ENCODE measurements at places on chromosomes 1 and 21.

DNA sequence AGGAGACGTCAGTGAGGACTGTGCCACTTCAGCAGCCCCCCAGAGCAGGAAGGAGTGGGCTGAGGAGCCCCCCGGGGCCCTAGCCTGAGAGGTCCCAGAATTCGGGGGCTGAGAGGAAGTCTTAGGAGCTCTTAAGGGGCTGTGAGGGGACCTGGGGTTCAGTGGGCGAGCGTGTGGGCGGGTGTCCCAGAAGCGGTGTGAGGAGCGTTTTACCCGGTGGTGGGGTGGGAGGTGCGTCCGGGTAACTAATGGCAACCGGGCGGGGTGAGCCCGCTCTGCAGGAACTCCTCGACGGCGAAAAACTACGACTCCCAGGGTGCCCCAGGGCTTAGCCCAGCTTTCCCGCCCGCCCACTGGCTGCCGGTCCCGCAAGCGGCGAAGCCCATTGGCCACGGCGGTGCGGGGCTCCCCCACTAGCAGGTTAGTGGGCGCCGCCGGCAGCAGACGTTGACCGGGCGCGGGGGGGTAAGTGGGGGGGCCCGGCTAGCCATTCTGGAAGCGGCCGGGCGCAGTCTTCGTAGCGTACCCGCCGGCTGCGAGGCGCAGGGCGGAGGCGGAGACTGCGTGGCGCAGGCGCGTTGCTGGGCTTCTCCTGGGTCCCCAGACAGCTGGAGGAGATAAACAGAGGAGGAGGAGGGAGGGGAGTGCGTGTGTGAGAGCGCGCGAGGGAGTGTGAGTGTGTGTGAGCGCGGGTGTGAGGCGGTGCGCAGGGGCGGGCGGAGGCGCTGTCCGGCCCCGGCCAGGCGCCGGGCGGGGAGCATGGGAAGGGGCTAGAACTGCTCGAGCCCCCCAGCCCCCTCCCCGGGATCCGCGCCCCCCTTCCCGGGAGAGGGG is at the start of gene WDTC1:
Gene WDTC1, plus strand, starts transcription at position 584 of the 834 bp plus-strand sequence. CDS start 26,423 bp downstream, outside the sequence.
- peak; percentile 98 for DNase-seq

DNA sequence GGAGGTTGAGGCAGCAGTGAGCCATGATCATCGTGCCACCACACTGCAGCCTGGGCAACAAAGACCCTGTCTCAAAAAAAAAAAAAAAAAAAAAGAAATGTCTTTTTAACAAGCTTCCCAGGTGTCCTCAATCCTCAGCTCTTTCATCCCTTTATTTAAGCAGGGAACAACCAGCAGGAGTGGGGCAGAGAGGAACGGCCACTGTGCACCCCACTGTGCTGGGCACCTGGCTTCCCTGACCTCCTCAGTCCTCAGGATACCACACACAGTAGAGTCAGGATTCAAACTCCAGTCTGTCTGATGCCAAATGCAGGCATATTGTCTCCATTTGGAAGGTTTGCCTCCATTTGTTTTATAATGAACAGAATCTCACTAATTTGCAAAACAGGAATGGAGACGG is 19.8 kb upstream of the PTAFR start:
- no peak for DNase-seq

- no peak for DNase-seq
These were observed 139.6 kb downstream of the AKT3 start for GRCh38 chr1:243710467-243710866.

DNA sequence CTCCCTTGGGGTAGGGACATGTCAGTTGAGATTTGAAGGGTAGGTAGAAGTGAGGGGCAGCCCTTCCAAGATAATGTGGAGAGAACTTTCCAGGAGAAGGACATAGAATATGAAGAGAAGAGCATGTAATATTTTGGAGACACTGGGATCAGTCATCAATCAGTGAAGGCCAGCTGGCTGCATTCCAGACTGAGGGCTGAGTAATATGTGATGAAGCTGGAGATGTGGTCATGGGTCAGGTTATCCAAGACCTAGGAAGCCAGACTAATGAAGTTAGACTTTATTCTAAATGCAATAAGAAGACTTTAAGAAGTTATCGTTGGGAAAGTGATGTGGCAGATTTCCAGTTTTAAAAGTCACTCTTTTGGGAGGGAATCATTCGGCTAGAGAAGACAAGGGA is 262.0 kb downstream of the HMCN1 start:
- DNase-seq: no peak

DNA sequence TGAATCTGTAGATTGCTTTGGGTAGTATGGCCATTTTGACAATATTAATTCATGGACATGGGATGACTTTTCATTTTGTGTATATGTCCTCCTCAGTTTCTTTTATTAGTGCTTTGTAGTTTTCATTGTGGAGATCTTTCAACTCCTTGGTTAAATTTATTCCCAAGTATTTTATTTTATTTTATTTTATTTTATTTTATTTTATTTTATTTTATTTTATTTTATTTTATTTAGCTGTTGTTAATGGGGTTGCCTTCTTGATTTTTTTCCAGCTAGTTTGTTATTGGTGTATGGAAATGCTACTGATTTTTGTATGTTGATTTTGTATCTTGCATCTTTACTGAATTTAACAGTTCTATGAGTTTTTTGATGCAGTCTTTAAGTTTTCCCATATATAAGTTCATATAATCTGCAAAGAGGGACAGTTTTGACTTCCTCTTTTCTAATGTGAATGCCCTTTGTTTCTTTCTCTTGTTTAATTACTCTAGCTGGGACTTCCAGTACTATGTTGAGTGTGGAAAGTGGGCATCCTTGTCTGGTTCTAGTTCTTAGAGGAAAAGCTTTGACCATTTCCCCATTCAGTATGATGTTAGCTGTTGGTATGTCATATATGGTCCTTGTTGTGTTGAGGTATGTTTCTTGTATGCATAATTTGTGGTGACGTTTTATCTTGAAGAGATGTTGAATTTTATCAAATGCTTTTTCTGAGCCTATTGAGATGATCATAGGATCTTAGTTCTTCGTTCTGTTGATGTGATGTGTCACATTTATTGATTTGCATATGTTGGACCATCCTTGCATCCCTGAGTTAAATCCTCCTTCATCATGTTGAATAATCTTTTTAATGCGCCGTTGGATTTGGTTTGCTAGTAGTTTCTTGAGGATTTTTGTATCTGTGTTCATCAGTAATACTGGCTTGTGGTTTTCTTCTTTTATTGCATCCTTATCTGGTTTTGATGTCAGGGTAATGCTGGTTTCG is 14.3 kb downstream of the CEPT1 start:
- no peak for DNase-seq

DNA sequence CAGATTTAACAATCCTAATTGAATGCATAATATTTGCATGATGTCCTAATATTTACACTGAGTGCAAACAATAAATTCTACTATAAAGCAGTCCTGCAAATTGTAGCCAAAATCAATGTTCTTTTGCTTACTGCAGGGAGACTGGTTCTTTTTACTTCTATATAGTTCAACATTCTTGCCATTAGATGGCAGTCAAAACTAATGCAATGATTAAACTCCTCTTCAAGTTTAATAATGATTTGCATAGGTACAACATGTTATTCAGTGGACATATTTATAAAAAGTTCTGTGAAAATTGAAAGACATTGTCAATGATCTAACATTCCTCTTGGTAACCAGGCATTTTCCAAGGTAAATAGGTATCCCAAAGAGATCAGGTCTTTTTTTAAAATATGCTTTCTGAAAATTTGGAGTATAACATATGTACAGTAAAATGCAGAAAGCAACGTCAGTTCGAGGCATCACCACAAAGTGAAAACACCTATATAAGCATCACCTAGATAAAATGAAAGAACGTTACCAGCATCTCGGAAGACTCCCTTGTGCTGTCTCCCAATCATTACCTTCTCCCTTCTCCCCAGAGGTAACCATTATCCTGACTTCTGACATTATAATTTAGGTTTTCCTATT is 9.8 kb upstream of the FNBP1L start:
- no peak for DNase-seq

- DNase-seq: no peak
These were observed 69.0 kb downstream of the HFM1 start for GRCh38 chr1:91335603-91336002.

DNA sequence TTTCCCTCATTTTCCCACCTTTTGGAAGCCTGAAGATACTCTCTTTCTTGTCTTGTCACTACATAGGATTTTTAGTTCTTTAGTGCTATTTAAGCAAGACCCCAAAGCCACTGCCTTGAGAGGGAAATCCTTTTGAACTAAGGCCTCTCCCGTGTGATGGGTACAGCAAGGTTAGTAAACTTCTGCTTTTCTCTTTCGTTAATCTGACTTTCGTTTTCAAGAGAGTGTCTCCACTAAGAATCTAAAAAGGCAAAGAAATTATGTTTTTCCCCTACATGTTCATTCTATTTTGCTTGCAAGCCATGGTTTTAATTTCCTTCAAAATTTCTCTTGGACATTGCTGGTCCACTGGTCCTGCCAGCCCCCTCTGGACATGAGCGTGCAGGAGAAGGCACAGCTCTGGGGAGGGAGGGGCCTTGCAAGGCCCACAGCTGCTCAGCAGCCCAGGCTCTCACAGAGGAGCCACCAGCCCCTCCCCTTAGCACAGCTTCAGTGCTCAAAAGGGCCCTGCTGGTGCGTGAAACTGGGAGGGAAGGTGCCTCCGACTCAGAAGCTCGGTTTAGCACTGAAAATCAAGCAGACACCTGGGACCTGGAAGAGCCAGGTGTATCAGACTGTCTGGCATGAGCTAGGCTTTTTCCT is 210.9 kb upstream of the GALNT2 start:
- DNase-seq: no peak

DNA sequence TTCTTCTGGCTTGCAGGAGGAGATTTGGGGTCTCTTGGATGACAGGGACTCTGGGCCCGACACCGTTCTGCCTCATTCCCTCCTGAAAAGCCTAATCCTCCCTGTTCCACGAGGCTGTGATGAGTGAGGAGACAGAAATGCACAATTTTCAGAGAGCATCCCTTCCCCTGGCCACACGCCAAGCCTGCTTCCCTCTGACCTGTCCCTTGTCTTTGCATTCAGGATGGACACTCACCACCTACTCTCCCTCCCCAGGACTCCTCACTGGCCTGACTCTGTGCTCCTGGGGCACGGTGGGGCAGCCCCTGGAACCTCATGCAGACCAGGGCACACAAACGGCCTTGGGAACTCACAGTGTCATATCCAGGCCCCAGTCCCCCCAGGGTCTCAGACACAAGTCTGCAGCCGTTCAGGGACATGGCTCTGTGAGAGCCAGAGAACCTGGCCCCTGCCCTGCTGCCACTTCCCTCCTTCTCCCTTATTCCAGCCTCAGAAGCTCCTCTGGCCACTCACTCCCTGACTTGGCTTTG is 3.5 kb upstream of the PRAMEF12 start:
- DNase-seq: no peak

GRCh38 chr1:67058761-67059160 is 4.8 kb upstream of the SLC35D1 start:
- DNase-seq: no peak

GRCh38 chr1:224735159-224735558 is 119.0 kb downstream of the CNIH3 start:
- DNase-seq: no peak

- DNase-seq: no peak
These were observed 42.3 kb downstream of the B3GALNT2 start for GRCh38 chr1:235461954-235462353.

DNA sequence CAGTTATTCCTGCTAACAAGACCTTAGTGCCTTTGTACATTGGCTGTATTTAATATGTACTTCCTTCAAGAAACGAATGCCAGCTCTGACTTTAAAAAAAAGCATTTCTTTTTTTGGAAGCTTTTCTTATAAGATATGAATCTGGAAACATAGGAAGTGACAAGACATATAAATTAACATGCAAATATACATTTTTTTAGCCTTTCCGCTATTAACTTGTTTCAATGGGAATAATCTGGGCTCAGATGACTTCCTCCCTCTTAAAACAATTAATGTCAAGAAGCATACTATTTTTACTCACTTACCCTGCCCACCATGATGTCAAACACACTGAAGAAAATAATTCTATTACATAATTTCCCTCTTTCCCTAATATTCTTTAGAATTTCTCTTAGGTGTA is 1.4 kb downstream of the DENND1B start:
- DNase-seq: no peak

DNA sequence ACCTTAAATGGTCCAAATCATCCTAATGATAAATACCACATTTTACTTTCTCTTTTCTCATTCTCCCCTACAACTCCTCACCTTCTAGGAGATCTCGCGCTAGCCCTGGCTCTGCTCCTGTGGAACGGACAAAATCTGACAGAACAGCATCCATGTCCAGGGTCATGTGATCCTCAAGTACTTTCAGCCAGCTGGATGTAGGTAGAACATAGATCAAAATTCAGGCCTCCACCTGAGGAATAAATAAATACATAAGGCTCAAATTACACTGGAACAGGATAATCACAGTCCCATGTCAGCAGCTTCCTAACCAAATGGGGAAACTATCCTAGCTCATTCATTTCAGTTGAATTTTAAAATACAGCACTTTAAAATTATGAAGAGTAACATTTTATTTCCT is 33.2 kb downstream of the OTUD7B start:
- no peak for DNase-seq

DNA sequence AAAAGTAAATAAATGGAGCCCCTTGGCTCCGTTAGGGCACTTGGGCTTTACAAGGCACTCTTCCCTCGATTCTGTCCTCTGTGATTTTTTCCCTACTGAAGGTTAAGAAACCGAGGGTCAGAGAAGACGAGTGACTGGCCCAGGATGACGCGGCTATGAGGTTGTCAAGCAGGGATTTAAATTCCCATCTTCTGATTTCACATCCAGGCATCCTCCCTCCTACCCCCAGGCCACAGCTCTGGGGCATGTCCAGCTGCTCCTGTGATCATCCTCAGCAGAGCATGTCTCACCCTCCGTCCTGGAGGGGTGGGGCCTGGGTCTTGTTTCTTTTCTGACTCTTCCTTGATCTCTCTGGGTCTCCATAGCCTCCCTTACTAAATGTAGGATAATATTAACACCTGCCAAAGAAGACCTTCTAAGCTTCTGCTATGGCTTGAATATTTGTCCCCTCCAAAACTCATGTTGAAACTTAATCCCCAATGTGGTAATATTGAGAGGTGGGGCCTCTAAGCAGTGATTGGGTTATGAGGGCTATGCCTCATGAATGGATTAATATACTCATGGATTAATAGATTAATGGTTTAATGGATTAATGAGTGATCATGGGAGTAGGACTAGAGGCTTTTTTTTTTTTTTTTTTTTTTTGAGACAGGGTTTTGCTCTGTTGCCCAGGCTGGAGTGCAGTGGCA is 4.6 kb downstream of the CRYBG2 start:
- DNase-seq: no peak

DNA sequence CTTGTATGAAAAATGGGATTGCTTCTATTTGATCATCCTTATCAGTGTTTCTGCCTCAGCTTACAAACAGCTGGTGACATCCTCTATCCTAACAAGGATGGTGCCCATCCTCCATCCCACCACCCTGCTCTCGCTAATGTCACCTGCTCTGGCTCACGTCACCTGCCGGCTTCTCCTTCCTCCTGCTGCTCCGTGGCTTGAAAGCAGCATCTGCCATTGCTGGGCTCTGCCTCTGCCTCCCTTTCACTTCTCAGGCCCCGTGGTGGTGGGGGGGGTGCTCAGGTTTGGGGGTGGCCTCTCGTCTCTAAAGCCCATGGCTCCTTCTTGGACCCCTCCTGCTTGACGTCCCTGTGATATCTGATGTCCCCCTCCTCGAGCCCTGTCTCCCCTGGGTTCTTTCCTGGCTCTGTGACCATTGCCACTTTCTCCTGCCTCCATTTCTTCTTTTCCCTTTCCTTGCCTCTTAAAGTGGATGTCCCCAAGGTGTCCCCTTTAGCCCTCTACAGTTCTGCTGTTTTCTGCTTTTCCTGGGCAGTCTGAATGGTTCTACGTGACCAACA is 135.5 kb upstream of the ERRFI1 start:
- no peak for DNase-seq

- no peak for DNase-seq
These were observed 97.7 kb downstream of the CRYAA start for GRCh38 chr21:43266534-43266933.

GRCh38 chr1:84190455-84190854 is 46.4 kb downstream of the PRKACB start:
- DNase-seq: no peak
